ENCODE measurements at places on chromosomes 11 and 22.
A peak's percentile ranks its signal among the peaks of the same experiment; 100 is the strongest.

GRCh38 chr11:35619855-35620640, 1.8 kb downstream of the FJX1 start:
- DNase-seq, result no peak

DNA sequence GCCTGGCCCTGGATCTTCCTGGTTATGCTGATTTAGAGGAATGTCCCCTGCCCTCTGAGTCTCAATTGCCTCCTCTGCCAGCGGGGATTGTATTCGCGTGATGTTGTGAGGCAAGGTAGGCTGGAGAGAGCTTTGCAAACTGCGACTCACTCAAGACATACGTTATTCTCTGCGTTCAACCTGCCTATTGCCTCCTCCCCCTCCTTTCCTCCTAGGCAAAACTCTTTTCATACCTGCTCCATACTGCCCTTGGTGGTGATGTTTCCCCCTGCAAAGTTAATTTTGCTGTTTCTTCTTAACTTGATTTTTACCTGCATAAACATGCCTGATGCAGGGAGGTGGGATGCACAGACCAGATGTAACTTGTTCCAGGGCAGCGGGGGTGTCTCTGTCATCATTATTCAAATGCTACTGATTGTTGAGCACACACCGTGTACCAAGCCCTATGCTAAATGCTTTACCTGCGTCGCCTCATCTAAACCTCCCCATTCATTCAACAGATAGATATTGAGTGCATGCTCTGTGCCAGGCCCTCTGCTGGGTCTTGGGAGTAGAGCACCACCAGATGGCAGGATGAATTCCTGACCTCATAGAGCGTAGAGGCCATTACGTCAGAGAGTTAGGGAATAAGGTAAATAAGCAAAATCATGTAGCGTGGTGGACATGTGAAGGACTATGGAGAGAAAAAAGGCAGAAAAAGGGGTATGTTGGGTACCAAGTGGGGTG, 29.0 kb downstream of the SGSM1 start:
- peak; percentile 17 for DNase-seq

- no peak for DNase-seq
Observed at GRCh38 chr11:111409915-111410314, 30.8 kb upstream of the POU2AF1 start.

- no peak for DNase-seq
Observed at GRCh38 chr11:119905162-119905561, 176.2 kb upstream of the NECTIN1 start.

DNA sequence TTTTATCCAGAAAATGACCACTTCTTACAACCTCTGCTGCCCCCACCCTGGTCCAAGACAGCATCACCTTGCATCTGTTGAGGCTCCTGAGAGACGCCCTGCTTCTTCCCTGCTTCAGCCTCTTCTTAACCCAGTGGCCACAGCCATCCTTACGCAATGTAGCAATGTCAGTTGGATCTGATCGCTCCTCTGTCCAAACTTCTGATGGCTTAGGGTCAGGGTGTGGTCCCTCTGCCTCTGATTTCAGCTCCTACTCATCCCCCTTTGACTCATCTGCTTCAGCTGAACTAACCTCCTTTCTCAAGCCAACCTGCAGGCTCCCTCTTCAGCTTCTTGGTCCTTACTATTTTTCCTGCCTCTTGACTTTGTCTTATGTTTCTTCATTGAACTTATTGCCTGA, 280.8 kb downstream of the KIRREL3 start:
- no peak for DNase-seq

GRCh38 chr11:57288771-57289579, 35.8 kb downstream of the TNKS1BP1 start:
- no peak for DNase-seq

- no peak for DNase-seq
Observed at GRCh38 chr22:48236261-48236660, 1473.8 kb downstream of the TBC1D22A start.

- DNase-seq, result peak; percentile 72
Observed at GRCh38 chr22:49971232-49972162, 10.9 kb downstream of the PIM3 start.

DNA sequence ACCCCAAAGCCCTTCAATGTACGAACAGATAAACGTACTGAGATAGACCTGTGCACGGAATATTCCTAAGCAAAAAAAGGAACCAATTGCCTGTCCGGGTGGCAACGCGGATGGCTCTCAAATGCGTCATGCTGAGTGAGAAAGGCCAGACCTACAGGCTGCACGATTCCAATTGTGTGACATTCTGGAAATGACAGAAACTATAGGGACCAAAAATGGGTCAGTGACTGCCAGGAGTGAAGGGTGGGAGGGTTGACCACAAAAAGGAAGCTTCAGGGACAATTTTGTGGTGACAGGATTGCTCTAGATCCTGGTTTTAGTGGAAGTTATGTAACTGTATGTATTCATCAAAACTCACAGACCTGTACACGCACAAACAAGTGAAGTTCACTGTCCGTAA, 24.0 kb upstream of the SYT8 start:
- no peak for DNase-seq
